CD4-positive, alpha-beta T cell treated with Interleukin-2 at 100 ng/mL for 4 hours (primary cell): ENCODE measurements at places on chromosomes 5 and 9.

GRCh38 chr9:75992482-75993206 is 102.2 kb downstream of the PCSK5 start:
- DNase-seq, result no peak

DNA sequence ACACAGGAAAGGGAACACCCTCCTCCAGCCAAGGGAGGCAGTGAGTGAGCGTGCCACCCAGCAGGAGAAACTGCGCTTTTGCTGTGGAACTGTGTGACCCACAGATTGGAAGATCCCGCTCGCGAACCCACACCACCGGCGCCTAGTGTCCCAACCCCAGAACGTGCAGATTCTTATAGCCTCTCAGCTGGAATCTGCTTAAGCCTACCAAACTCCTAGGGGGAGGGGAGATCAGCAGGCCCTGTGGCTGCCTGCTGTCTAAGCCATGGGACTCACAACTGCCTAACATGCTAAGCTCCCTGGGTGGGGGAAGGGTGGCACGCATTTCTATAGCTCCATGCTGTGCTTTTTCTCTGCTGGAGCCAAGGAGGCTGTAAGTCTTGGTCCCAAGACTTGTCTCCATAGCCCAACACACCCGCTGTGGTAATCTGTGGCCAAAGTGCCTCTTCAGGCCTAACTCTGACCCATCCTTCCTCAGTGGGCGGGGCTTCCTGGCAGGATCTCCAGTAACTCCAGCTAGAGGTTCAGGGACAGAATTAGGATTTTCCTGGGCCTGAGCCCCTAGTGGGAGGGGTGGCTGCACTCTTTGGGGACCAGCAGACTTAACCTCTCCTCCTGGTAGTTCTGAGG is 485.0 kb downstream of the TAF11L14 start:
- DNase-seq, result no peak

DNA sequence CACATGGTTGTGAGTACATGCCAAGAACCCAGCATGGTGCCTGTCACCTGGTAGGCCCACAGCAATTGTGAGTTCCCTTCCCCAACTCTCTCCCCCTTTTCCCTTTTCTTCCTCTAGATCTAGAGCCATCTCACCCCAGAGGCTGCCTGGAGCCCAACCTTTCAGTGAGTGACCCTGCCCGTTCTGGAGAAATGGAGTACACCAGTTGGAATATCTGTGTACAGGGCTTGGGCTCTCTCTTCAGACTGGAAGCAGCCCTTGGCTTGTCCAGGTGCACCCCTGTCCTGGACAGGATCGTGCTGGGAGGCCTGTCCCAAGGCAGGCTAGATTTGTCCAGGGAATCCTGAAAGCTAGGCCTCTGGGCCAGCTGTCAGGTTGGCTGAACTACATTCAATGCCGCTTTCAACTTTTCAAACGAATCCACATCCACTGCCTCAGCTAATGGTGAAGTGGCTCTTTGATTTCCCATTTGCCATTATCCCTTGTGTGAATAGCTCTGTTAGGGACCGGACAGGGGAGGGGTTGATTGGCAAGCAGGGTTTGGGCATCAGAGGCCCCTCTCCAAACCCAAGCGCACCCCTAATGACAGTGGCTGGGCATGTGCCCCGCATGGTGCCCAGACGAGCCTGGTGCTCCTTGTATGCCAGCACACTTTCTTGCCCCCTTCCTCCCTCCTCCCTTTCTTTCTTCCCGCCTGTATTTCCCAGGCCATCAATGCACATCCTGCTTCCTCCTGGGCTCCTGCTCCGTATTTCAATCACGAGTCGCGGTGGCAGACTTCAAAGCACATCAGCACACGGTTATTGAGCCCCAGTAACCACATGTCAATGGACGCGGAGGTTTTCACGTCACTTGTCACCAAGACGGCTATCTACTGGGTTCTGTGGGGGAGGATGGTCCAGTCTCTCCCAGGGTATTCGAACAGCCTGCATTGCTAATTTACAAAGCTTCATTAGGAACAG is 211.2 kb downstream of the DAB2IP start:
- DNase-seq, result no peak

DNA sequence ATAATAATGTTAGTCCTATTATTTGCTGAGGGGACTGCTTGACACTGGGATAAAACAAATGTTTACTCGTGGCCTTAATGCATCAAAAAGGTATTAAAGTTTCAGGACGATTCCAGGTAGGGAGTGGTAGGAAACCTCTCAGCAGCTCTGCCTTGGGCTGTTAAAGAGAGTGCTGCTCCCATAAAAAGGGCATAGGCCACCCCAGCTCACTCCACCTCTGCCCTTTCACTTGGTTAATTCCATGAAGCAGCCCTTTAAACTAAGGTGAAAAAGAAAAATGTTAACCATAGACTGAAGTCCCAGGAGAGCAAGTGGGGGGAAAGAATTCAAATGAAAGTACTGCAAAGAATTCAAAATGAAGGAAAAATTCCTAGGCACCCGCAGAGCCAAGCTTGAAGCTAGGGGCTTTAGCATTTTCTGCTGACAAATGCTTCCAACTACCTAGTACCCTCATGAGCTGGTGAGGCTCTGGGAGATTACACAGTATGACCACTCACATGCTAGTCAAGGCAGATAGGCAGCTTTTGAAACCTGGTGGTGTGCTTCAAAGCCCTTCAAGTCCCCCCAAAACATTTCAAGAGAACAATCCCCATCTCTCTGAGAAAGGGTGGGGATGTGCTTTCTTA is 8.5 kb downstream of the KLF9 start:
- no peak for DNase-seq

- no peak for DNase-seq
Measured at GRCh38 chr5:134708301-134708700, 30.0 kb upstream of the CAMLG start.

GRCh38 chr5:50653946-50654345 is 12.5 kb upstream of the PARP8 start:
- no peak for DNase-seq

- no peak for DNase-seq
Measured at GRCh38 chr5:137822158-137822764, 45.4 kb upstream of the MYOT start.

DNA sequence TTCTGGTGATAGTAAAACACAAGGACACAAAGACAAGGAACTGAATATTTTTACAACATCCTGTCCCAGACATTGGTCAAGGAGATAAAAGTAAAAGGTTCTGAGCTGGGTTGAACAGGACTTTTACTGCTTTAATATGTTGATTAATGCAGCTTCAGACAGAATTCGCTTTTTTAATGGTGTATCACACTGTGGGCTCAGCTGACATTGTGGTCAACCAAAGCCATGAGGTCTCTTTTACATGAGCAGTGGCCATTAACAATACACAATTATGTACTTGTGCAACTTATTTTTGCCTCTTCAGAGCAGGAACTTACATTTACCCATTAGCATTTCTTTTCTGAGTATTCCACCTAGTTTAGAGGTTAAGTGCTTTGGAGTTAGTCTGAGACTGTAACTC is 22.8 kb upstream of the ERBIN start:
- DNase-seq, result no peak
